ENCODE measurements at places on chromosomes 2 and 18.

DNA sequence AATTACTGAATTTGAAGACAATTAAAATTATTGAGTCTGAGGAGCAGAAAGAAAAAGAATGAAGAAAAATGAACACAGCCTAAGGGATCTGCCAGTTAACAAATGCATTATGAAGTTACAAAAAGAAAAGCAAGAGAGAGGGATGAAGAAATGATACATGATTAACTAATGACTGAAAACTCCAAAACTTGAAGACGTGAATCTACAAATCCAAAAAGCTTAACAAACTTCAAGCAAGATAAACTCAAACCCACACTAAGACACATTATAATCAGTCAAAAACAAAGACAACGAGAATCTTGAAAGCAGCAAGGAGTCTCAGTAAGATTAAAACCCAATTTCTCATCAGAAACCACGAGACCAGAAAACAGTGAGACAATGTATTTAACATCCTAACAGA is 15.6 kb downstream of the RPRD1A start:
- no peak for DNase-seq

- DNase-seq, result no peak
Observed at GRCh38 chr2:12177455-12178288, 431.2 kb downstream of the LPIN1 start.

DNA sequence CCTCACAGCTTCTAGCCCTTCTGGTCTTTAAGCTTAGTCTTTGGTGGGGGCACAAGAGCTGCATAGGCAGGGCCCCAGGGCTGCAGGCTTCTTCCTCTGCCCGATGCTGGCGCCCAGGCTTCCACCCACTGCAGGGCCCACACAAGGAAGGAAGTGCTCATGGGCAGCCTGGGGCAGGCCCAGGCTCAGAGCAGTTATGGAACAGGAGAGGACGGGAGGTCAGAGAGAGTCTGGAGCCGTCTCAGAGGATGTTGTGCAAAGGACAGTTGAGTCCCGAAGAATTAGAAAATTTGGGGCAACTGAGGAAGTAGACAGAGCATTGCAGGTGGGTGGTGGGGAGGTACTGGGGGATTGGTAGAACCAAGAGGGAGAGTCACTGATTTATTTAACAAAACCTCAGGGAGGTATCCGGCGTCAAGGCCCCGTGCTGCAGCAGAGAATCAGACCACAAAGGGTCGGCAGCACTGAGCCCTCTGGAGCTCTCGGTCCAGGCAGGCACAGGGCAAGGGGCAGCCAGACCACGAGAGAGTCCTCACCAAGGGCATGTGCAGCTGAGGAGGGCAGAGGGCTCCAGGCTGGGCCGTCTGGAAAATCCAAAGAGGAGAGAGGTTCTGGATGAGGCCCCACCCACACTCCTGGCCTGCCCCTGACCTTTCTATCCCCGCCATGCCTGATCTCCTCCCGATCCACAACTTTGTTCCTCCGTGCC is 110.8 kb upstream of the GLI2 start:
- no peak for DNase-seq

- no peak for DNase-seq
Observed at GRCh38 chr18:2874765-2875164, 28.0 kb downstream of the EMILIN2 start.

DNA sequence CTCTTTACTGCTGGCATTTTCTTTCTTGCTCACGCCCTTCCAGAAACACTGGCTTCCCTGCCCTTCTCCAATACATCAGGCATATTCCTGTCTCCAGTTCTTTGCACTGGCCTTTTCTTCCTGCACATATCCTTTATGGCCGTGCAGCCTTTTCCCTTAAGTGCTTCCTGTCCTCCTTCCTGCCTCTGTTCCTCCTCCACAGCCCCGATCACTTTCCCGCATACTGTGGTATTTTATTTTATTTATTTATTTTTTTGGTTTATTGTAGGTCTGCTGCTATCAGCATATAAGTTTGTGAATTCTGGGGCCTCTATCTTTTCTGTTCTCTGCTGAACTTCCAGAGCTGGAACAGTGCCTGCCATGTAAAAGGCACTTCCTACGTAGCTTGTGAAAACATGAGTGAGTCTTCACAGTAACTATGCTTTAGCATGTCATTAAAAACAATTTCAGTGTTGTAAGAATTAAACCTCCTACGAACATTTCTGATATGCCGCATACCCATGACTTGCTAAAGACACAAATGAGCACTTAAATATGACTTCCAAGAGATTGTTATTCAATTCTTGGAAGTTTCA is 289.1 kb downstream of the TRIB2 start:
- DNase-seq, result no peak

Data from substantia nigra (tissue), 51 donors.